ENCODE measurements at places on chromosomes 11 and 22.

DNA sequence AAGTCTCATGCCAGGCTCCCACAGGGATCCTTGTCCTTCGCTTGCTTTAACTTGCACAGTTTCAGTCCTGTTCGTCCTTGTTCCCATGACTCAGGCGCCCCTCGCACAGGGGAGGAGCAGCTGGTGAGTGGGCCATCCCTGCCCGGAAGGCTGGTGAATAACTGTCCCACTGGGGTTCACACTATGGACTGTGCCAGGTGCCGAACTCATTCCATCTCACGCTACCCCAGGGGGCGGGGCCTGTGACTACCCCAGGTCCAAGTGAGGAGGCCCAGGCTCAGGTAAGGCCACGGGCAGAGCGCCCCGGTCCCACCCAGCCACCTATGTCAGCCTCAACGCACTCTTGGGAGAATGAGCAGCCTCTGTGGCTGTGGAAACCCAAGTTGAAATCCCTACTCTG, 7.2 kb upstream of the CARD10 start:
- DNase-seq, result no peak

GRCh38 chr22:19497245-19497644, 17.5 kb downstream of the CDC45 start:
- DNase-seq, result no peak

DNA sequence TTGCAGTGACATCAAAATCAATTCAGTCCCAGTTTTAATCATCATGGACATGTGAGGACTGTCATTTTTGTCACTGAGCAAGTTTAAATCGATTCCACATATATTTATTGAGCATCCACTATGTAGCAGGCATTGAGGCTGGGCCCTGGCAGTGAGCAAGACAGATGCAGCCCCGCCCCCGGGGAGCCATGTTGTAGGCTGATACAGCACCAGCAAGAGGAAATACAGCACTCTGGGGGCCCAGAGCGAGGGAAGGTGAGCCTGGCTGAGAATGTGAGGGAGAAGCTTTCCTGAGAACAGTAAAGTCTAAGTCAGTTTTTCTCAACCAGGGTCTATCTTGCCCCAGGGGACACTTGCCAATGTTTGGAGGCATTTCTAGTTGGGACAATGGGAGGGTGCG, 108.6 kb upstream of the ASPHD2 start:
- no peak for DNase-seq

GRCh38 chr11:40467771-40468170, 991.7 kb downstream of the LRRC4C start:
- DNase-seq, result no peak

DNA sequence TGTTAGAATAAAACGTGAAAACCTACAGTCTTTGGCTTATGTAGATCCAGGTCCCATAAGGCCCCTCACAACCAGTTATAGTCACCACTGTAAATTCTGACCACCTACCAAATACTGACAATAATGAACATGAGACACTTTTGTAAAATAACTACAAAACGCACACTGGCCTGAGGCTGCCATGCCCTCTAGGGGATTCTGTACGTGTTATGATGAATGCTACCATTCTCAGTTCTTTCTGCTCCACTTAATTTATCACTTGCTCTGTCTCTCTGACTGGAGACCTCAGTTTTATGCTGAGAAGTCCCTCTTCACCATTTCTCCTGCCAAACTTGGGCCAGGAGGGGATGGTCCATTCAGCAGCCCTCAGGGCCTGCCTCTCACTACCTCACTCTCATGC, 18.7 kb upstream of the TMPRSS5 start:
- DNase-seq, result no peak

DNA sequence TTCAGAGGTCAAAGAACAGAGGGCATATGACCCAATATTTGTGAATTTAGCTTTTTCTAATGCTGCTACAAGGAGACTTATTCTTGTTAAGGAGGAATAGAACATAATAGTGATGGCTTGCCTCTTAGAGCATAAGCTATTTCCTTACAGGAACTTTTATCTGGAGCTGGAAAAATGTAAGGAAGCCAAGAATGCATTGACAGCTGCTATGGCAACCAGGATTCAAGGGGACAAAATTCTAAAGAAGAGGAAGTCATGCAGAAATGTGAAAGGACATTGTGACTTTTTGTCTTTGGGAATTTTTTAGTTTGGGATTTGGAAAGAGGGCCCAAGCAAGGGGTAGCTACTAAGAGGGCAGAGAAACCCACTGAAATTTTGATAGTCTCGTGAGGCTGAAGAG, 51.1 kb downstream of the EHF start:
- DNase-seq, result no peak

DNA sequence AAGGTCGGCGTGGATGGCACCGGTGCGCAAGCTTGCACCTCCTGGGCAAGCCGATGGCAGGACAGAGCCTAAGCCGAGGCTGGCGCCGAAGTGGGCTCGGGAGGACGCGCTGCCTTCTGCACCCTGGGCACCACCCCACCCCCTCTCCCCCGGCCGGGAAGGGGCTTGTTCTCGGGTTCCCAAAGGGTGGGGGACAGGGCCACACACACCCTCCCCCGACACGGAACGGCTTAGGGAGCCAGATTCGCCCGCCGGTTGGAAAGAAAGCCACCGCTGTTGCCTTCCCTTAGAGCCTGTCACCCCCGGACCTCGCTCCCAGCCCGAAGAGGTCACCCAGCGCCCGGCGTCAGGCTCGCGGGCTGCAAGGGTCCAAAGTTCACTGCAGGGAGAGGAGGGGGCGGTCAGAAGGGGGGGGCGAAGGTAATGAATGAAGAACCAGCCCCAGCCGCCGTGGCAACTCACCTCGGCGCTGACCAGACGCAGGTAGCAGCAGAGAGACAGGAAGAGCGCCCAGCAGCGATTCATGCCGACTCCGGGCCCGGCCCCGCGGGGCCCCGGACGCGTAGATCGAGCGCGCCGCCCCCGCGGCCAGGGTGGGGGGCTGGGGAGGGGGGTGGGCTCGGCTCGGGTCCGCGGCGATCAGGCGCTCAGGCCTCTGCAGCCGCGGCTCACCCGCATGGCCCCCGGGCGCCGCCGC, 1.2 kb downstream of the PDGFB start:
- DNase-seq, result peak; percentile 17

DNA sequence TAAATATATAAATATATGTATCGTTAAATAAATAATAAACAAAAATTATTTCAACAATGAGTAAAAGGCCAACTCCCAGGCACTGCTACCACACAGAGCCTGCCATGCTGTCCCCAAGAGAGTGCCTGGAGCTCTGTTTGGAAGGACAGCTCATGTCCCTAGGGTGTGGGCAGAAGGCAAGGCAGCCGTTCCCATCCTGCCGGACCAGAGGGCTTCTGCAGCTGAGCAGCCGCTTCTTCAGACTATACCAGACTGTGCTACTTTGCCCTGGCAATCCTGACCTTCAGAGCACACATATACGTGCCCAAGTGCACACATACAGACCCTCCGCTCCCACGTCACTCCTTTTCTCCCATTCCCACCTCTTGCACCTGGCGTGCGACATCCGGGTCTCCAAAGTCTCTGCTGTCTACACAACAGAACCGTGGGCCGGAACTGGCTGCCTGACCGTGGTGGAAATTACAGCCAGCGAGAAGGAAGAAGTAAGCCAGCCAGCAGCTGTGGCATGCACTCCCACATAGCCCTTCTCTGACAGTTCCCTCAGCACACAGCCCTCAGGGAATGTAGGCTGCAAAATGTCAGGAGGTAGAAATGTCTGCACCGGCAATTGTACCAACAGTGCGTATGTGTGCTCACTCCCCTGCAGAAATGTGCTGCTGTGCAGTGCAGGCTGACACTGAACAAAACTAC, 24.0 kb downstream of the PAX6 start:
- DNase-seq, result no peak

DNA sequence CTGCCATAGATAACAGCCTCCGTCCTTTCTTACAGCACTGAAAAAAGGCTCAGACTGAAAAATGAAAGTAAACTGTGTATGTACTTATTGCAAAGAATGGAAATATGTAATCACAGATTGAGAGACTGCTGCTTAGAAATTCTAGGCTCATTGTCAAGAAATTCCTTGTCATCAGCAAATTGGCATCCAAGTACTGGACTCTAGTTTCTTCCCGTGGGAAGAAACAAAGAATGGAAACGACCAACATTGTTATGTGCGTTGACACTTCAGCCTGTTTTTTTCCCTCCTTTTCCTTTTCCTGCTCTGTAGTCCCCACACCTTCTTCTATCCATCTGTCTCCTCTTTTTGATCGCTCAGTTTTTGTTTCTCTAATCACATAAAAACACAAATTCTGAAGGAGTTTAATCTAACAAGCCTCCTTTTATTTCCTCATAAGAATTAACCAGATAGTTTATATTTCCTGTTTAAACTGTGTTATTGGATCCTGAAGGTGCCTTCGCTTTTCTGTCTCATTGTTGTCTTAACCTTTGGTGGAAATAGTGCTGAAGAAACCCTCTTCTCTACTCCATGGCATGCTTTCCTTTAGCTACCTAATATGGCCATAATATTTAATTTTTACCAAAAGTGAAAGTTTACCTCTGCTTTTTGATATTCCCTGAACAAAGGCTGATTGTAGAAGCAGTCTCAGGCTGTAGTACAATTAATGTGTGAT, 20.0 kb upstream of the CASP12 start:
- peak; percentile 18 for DNase-seq

- DNase-seq, result no peak
Observed at GRCh38 chr11:72491001-72491400, 56.7 kb upstream of the CLPB start.

DNA sequence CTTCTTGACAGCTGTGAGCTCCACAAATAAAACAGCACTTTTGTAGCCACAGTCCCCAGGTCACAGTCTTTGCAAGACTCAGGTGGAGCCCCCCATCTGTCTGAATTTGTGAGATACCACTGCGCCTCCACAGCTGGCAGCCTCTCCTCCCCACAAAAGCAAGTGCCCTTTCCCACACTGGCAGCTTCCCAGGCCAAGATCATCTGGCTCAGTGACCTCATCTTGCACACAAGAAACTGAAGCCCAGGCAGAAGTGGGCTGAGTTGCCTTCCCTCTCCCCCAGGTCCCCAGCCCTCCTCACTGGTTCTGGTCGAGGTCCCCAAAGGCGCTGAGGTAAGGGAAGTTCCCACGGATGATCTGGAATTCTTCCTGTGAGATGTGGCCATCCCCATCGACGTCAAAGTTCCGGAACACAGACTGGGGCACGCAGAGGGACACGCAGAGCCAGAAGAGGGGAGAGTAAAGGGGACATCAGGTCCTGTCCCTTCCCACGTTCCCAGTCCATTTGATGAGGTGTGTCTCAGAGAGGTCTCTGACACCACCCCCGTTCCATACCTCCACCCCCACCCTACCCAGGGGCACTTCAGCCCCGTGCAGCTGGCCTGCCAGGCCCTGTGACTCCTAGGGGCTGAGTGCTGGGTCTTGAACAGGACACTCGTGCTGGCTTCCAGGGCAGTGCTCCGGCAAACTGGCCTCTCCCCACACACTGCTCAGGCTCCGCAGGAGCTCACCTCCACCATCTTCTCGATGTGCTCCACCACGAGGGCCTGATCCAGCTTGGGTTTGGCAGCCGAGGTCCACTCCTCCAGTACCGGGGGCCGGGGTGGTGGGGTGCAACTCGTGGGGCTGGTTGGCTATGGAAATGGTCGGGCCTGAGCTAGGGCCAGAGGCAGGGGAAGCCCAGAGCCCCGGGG, 8.9 kb downstream of the RASGRP2 start:
- no peak for DNase-seq

DNA sequence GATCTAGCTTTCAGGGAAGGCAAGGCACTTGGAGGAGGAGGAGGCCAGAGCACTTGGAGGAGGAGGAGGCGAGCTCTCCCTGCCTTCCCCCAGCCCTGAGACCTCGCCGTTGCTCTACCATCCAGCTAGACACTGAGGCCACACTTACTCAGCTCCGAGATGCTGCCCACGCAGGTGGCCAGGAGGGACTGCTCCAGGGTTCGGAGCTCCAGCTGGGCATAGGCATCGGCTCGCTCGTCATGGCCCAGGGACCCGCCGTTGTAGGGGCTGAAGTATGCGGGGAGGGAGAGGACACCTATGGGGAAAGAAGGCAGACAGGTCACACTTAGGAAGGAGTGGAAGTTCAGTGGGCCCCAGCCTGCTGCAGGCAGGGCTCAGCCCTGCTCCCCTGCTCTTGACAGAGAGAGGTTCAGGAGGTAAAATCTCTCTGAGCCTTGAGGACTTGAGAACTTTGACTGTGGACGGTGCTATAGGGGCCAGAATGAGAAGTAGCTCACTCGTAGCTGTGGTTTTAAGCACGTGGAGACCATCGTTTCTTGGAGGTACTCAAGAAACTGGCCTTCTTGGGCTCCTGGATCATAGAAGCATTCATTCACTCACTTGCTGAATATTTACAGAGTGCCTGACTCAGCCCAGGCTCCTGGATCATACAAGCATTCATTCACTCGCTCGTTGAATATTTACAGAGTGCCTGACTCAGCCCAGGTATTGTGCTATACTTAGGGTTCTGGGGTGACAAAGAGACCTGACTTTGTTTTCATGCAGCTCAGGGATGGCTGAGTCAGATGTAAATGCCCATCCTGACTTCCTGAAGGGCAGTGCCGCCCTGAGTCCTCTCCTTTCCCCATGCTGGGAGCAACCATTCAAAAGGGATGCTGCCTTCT, 99.2 kb downstream of the NAT10 start:
- DNase-seq, result no peak

- no peak for DNase-seq
Observed at GRCh38 chr11:2885017-2885677, 428 bp downstream of the CDKN1C start.

GRCh38 chr11:105524286-105524685, 85.6 kb upstream of the GRIA4 start:
- no peak for DNase-seq

- no peak for DNase-seq
Observed at GRCh38 chr22:47816121-47816862, 1053.8 kb downstream of the TBC1D22A start.

DNA sequence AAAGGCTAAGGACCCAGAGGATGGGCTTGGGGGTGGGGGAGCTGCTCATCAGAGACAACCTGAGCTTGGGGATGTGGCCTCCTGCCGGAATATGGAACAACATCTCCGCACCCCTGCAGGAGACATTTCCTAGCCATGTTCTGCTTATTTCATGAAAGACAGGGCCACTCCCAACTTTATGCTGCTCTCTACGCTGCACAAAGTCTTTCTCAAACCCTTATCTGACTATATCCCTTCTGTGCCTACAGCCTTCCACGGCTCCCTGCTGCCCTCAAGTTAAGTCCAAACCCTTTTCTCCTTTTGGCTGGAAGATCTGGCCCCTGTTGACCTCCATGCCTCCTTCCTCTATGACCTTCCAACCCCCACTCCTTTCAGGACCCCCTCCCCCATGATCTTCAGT, 562.0 kb downstream of the MN1 start:
- no peak for DNase-seq

DNA sequence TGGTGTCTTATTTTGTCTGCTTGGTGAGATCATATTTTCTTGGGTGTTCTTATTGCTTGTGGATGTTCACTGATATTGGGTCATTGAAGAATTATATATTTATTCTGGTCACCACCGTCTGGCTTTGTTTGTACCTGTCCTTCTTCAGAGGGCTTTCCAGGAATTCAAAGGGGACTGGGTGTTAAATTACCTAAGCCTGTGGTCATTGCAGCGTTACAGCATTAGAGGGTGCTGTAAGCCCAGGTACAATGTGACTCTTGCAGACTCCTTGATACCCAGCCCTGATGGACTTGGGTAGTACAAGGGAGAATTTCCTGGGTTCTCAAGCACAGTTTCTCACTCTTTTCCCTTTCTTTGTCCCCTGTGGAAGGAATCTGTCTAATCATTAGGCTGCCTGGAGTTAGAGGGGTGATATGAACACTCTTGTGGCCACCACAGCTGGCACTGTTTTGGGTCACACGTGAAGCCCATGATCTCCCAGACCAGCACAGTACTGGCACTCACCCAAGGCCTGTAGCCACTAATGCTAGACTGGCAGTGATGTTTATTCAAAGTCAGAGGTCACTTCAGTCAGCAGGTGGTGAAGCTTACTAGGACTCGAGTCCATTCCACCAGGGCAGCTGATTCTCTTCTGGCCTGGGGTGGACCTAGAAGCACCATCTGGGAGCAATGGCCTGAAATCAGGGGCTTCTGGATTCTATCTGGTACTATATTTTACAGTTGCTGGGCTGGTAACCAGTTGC, 56.1 kb upstream of the NARS2 start:
- no peak for DNase-seq
